NCI-H1417 treated with DMSO at 0.1 percent for 48 hours (cell line): ENCODE measurements at places on chromosomes 4 and X.

DNA sequence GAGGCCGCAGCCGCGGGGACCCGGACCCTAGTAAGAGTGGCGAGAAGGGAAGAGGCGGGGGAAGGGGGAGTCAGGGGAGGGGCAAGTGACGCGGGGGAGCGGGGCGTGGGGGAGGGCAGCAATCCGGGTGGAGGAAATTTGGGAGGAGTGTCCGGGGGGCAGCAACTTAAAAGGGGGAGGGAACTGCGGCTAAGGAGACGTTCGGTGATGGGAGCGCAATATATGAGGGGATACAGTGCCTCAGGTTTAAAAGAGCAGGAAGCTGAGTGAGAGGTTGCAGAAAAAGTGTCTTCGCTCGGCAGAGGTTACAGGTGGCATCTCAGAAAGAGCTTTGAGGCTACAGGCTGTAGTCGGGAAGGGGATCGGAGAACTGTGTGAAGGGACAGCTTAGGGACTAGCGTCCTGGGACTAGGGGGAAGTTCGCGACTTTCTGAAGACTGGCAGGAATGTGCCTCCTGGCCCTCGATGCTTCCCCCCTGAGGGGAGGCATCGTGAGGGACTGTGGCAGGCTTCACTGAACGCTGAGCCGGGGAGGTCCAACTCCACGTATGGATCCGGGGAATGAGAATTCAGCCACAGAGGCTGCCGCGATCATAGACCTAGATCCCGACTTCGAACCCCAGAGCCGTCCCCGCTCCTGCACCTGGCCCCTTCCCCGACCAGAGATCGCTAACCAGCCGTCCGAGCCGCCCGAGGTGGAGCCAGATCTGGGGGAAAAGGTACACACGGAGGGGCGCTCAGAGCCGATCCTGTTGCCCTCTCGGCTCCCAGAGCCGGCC lies 519 bp downstream of the FOXO4 start:
- no peak for DNase-seq

- no peak for DNase-seq
Observed at GRCh38 chrX:19689170-19689779, 174.0 kb upstream of the MAP3K15 start.

DNA sequence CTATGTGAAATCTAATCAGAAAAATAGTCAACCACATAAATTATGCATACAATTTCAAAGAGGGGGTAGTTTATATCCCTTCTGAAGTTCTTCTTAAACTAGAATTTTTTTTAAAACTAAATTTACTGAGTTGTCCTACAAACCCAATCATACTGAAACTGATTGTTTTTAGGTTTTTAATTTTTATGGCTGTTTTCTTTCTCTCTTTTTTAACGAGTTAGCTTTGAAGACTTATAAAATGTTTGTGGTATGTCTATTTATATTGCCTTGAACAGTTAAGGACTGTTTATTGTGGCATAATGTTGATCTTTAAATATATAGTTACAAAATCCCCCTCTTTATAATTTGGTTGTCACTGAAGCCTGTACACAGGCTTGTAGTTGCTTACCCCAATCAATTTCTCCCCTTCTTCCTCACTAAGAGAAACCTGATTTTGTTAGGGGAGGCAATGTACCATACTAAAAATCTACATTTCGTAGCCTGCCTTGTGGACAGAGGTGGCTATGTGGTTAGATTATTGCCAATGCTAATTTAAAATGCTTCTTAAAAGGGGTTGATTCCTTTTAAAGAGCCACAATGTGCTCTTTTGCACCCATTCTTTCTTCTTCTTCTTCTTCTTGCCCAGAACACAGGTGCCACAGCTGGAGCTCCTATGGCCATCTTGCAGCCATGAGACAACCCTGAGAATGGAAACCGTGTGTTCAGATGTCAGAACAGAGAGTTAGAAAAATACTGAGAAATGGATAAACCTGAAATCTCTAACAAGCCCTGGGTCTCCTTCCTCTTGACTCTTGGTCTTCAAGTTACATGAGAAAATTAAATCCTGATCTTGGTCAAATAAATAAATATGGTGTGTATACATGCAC lies 102.7 kb upstream of the ZNF827 start:
- DNase-seq, result no peak

- no peak for DNase-seq
Observed at GRCh38 chr4:26866781-26867180, 6.1 kb downstream of the STIM2 start.
